Cerebellar nuclear complex (tissue), 1 donor: ENCODE measurements at places on chromosomes 3 and 15.

GRCh38 chr3:65436580-65436979, 602.1 kb downstream of the MAGI1 start:
- no peak for DNase-seq

GRCh38 chr3:23809840-23810342, 4.1 kb downstream of the UBE2E1 start:
- no peak for DNase-seq

GRCh38 chr3:193946945-193947344, 189.0 kb upstream of the HES1 start:
- no peak for DNase-seq

DNA sequence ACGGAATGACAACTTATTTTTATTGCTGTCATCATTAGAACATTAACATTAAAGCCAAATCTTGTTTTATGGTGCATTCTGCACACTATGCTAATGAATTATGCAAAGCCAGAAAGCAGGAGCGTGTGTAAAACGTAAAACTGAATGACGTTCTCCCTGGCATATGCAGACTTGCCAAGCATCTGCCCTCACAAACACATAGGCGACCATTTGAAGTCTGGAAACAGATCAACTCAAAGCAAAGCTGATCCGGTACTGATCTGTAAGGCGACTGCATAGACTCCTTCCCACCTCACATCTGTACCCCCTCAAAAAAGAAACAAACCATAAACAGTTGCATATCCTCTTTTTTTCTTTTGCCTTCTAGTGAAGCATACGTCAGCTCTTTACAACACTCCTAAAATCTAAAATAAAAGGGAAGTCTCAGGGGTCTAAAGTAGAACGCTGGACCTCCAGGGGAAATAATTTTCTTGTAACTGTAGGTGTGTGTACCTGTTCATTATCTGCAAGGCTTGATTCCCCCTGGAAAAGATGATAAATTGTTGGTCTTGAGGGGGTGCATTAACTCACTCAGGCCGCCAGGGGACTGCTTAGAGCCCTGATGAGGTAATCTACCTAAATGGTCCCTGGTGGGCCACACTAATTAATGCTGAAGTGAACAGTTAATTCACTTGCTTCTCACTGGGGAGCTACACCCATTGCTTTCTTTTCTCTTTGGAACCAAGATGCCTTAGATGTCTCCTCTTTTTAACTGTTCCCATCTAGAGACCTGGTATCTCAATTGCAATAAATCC, 231.4 kb downstream of the CDIN1 start:
- DNase-seq, result no peak

- no peak for DNase-seq
These were observed 19.9 kb upstream of the POLR2M start for GRCh38 chr15:57686657-57687056.

DNA sequence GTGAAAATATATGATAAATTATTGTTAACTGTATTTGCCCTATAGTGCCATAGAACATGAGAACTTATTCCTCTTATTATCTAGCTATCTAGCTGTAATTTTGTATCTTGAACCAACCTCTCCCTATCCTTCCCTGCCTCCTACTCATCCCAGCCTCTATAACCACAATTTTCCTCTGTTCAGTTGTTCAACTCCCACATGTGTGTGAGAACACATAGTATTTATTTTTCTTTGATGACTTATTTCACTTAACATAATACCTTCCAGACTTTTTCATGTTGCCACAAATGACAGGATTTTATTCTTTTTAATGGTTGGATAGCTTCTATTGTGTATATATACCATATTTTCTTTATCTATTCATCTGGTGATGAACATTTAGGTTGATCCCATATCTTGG, 85.4 kb upstream of the SUCLG2 start:
- no peak for DNase-seq

GRCh38 chr15:31338879-31339557, 12.4 kb downstream of the KLF13 start:
- DNase-seq, result no peak

DNA sequence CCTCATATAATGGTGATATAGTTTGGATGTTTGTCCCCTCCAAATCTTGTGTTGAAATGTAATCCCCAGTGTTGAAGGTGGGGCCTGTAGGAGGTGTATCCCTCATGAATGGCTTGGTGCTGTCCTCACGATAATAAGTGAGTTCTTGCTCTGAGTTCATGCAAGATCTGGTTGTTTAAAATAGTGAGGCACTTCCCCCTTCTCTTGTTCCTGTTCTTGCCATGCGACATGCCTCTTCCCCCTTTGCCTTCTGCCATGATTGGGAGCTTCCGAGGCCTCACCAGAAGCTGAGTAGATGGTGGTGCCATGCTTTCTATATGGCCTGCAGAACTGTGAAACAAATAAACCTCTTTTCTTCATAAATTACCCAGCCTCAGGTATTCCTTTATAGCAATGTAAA, 39.2 kb downstream of the REC114 start:
- no peak for DNase-seq

DNA sequence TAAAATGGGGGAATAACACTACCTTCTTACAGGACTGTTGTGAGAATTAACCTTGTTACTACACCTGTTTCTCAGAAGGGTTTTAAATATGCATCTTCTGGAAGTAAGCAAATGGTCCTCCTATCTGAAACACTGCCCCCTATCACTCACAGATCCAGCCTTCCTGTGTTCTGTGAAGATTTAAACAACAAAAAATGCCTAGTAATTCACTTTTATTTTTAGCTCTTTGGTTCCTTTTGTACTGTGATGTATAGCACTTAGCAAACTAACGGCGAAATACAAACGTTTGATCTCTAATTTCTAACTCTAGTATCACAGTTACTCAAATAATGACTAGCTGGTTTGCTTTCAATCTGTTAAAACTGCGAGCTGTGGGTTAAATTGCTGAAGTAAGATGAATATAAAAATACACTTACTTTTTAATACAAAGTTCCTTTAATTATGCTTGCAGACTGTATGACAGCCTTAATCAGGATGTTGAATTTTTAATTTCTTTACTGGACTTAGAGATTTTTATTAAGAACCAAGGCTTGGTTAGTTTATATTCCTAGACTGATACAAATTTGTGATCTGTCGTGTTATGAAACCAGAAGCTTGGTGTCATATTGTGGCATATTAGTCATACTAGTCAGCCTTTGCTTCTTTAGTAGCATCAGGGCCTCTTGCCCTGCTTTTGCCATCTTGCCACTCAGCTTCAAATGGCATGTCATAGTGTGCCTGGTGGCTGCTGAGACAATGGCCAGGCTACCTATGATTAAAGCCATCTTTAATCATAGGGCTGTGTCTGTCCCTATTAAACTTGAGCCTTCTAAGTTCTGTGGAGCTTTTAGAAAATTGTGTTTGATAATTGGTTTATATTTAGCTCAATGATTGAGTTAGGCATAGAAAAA, 9.2 kb downstream of the EIF3J start:
- DNase-seq, result no peak

- no peak for DNase-seq
These were observed 32.6 kb downstream of the HPS3 start for GRCh38 chr3:149162007-149162406.

- DNase-seq, result no peak
These were observed 17.4 kb upstream of the TMPRSS7 start for GRCh38 chr3:112017091-112017490.

DNA sequence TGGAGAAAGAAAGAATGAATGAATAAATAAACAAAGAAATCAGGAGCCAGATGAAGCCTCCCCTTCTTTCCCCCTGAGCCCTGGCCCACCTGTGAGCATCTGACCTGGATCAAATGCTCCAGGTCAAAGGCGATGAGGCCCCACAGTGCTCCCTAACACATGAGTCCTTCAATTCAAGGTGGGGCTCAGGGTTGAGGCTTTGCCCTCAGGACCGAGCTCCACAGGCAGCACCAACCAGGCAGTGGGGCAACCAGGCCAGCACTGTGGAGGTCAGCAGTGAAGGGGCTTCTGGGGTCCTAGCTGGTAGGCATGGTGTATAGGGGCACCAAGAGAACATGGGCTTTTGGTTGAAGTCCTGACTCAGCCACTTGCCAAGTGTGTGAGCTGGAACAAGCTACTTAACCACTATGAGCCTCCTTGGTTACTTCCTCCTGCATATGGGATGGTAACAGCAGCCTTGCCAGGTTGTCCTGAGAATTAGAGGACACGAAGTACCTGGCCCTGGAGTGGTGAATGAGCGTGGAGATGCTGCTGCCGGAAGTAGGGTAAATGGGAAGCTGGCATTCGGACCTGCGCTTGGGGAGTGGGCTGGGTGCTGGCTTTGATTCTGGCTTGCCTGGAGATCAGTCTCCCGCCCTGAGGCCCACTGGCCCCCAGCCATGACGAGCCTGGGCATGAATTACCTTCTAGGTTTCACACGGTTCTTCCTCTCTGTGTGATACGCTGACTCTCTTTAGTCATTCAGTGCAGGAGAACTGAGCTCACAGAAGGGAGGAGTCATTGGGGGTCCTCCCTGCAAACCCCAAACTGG, 10.0 kb upstream of the PAQR5 start:
- no peak for DNase-seq
